ENCODE measurements at places on chromosomes 7 and 10.

DNA sequence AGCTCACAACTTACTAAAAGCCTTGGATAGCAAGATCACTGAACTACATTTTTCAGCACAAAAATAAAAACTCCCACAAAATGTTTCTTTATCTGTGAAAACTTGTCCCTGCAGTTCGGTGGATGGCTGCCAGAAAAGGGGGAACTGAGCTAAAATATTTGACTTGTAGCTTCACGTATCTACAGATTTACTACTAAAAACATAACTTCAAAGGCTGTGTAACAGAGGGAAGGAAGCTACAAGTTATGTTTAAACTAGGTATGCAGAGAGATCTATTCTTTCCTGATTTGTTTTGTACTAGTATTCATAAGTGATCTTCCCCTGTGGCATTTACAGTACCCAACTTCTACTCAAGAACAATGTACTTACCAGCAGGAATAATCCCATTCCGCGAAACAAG lies 25.1 kb downstream of the SGCE start:
- DNase-seq: no peak

DNA sequence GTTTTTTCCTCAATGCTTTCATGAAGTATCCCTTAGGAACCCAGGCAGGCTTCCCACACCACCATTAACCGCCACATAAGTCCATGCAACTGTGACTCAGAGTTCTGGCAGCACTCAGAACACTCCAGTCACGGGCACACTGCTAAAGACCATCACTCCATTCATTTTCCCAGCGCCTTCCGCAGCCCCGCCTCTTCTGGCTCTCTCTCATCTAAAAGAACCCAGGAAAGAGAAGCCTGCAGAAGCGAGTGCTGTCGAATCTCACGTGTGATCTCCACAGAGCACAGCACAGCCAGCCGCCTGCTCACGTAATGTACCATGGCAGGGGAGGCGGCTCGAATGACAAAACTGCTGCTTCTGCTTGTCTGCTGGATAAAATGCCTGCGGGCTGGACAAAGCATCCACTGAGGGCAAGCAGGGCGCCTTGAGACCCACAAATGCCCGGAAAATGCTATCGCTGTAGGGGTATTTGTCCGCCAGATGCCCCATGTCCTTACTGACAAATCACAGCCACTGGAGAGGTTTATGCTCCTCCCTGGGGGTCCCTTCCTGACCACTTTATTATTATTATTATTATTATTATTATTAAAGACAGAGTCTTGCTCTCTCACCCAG lies 1.8 kb downstream of the PSMG3 start:
- no peak for DNase-seq

- no peak for DNase-seq
Measured at GRCh38 chr7:28069807-28070206, 110.8 kb downstream of the JAZF1 start.

GRCh38 chr10:6230315-6230714 lies 27.6 kb downstream of the PFKFB3 start:
- no peak for DNase-seq

GRCh38 chr10:34420273-34420672 lies 394.8 kb downstream of the PARD3 start:
- no peak for DNase-seq

DNA sequence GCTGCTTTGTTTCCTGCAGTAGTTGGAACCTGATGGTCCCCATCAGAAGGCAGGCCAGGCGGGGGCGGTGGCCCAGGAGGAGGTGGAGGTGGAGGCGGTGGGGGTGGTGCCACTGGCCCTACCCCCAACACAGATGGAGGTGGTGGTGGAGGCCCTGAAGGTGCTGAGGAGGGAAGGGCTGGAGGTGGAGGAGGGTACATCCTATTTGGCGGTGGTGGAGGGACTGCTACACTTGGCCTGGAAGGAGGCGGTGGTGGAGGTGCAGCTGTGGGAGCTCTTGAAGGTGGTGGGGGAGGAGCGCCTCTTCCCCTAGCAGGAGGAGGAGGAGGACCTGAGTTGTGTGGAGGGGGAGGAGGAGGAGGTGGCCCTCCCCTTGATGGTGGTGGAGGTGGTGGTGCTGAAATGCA lies 36.8 kb downstream of the LMOD2 start:
- DNase-seq: no peak

DNA sequence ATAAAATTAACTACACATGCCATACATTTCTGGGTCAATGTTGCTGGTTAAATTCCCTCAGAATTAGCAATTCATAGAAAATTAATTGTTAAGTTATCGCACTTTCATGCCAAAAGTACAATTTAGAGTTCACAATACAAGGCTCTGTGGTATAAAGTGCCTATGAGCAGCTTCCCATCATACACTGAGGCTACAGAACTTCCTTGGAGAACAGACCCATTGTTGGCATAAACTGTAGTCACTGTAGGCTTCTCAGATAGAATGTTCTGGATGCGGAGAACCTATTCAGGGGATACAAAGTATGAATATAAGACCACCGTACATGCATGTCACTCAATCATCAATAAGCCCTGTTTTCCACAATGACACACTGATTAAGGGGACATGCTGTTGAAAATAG lies 9.0 kb upstream of the PON3 start:
- no peak for DNase-seq

DNA sequence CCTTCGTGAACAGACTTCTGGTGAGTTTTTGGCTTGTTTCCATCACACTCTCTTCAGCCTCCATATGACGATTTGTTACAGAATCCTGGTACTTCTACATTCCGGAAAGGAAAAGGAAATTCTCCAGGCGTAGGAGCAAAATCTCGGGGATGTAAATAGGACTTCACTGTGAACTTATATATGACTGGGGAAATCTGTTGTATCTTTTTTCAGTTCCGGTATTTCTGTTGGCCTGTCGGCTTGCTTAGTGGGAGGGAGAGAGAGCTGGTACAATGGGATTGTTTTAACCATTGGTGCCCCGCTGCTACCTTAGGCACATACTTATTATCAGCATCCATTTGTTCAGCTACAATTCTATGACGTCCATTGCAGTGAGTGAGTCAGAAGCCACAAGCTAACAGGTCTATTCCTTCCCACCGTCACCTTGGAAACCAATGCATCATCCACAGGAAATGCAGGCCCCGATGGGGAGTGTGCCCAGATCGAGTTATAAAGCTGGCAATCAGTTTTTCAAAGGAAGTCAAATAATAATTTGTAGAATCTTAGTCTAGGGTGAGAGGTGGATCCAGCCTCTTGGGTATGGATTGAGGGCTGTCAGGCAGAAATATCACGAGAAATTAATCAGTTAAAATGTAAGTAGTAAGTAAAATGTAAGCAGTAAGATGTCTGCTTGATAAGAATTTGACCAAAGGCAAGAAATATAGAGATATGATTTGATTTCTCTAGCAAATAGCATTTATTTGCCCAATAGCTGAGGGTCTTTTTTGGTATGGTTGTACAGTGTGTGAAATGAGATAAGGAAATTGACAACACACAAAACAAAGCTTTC lies 92.0 kb upstream of the MKLN1 start:
- no peak for DNase-seq

DNA sequence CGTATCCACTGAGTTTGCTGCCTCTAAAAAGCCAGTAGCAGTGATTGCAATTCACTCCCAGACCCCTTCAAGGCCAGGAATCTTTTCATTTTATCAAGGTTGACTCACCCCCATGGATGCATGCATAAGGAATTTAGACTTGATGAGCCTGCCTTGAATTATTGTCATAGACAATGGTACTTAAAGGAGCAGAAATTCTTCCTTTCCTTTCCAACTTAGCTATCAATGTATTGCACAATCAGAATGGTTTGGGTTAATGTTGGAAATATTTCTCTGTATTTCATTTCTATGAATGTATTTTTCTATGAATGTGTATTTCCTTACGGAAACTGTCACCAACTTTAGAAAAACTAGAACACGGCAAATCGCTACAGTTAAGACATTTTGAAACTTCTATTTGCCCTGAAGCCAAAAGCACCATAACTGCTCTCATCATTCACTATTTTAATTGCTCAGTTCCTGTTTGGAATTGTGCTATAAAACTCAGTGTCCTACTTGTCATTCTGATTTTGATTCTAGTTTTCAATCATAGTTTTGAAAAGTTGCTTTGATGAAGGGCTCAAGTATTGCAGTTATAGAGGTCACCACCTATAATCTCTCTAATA lies 355.7 kb upstream of the AKR1E2 start:
- no peak for DNase-seq

DNA sequence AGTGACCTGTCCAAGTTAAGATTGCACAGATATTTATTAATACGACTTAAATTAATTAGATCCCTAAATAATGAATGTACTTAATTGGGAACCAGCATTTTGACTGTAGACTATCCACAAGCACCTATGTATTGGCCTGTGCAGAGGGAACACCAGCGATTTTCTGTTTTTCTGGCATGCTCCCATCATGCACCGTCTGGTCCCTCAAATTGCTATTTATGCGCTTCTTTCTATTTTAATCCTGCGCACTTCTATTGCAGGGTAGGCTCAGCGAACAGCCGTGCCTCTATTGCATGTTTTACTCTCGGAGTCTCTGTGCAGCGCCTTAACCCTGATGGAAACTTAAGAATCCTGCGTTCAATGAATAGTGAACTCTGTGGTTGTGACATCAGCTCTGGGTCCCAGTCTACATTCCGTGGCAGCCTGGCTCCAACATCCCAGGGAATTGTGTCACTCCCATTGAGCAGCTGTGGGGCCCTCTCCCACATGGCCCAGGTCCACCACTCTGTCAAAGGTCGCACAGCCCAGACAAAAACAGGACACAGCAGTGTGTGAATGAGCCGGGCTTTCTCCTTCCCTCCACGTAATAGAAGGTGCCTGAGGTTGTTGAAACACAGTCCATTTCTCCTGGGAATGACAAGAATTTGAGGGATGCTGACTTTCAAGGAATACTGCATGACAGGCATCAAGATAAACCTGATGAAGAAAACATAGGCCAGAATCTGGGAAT lies 239.7 kb upstream of the KLF6 start:
- no peak for DNase-seq

GRCh38 chr7:87356448-87356847 lies 11.0 kb downstream of the CROT start:
- DNase-seq: no peak
